ENCODE measurements at places on chromosomes 7 and 10.

DNA sequence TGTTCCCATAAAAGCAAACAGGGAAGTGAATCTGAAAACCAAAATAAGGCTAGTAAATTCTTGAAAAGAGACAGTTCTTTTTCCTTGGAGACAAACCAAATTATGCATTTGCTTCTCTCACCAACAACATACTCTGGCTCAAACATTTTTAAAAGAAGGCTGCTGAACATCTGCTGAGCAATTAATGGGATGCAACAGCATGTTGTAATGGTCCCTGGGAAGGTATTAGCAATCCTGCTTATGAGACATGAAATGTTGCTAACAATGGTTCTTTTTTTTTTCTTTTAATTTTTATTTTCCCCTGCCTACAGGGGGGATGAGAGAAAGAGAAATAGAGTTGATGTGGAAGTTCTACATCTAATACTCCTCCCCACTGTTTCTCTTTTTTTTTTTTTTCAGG, 572.1 kb downstream of the SORCS1 start:
- DNase-seq = no peak

- no peak for DNase-seq
Observed at GRCh38 chr7:89283302-89283701, 487.8 kb upstream of the TEX47 start.

DNA sequence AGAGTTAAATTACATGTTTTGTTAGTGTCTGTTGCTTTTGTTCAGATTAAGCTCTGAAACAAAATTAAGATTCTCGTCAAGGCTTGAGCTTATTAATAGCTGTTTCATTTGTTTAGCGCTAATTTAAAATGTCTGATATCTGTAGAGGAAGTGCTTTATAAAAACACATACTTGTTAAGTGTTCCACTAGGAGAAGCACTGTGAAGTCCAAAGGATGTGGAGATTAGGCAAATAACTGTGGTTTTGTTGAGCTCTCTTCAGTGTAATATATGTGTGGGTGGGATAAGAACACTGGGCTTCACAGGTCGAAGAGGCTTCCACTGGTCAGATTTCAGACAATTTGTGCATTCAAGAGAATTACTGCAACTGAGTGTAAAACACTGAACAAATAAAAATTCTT, 242.0 kb downstream of the AUTS2 start:
- DNase-seq = peak; percentile 27

- DNase-seq = no peak
Observed at GRCh38 chr10:69712342-69712741, 82.3 kb downstream of the FAM241B start.

DNA sequence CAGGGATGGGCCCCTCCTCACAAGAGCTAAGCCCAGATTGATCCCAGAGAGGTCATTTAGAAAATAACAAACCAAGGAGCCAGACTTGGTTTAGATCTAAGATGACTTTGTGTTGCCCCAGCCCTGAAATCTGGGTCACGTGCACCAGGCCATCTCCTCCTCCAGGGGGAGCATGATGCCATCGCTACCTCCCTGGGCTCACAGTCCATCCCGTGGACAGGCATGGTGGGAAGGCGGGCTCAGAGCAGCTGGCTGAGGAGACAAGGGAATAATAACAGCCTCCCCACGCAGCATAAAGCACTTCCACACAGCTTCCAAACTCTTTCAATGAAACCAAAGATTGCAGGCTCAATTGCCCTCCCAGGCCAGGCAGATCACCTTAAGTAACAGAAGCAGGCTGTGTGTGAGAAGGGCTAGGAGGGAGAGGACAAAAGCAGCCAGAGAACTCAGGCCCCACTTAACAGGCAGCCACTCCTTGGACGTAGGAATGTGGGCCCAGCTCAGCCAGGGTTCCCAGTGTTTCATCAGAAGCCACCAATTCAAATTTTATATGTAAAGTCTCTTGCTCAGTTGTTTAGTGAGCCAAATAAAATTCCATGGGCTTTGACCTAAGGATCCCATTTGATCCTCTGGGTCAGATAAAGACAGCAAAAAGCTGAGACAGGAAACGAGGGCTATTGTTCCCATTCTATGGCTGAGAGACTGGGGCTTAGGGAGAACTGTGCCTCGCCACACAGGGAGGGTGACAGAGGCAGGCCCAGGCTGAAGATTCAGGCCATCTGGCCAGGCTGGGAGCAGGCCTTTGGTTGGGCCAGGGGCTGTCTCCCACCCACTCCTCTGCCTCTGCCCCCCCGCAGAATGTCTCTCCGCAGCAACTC, 100.2 kb downstream of the COL13A1 start:
- peak; percentile 54 for DNase-seq

DNA sequence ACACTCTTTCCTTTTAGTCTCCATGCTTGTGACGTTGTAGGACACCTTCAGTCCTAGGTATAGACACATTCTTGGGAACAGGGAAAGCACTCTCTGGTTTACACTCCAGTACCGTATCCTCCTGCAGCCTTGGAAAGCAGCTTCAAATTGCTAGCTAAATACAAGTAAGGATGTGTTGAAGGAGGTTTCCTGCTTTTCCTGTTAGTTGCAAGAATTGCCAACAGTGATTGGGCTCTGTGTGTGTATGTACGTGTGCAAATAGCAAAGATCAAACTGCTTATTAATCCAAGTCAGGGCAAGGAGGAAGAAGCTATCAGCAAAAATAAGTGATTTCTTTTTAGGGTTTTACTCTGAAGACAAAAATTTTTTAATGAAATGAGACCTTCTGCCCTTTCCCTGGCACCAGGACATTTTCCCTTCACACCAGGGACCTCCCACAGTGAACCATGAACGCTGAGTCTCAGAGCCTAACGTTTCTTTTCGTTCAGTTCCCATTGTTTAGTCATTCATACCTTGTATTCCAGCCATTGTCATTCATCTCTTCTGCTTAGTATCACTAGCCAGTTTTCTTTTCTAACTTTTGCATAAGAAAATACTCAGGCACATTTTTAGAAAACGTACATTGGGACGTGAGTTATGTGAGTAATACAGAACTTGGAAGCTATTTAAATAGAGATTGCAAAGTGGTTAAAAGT, 36.9 kb upstream of the AUTS2 start:
- DNase-seq = no peak

DNA sequence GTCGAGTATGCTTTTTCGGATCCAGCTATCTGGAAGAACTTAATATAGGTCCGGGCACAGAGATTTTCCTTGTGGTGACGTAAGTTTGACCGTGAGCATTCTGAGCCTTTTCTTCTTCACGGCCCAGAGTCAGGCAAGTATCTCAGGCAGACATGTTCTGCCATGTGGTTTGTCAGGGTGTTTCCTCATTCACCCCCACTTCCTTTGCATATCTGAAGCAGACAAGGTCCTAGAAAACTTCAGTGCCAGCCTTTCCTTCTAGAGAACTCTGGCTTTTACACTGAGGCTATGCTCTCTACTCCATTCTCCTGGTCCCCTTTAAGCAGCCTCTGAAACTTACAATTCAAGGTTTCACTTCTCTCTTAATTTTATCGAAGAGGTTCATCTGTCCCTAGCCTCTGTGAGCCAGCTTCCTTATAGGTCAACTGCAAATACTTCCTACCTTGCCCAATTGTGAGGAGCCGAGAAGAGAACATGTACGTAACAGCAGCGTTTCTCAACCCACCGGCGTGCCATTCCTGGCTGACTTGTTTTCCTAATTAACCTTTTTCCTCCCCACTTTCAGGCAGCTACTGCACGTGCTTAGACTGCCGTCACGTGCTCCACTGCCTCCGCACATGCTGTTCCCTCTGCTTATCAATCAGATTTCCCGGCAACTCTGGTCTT, 47.3 kb downstream of the CDCA7L start:
- no peak for DNase-seq
